Regular cardiac myocyte (primary cell): ENCODE measurements at places on chromosomes 1 and 21. TPM values are rescaled to one million over a fixed set of nuclear protein-coding genes. Genes with fewer than 3 reads are reported as not detected.

Gene SPRR1A
- not detected in 2 replicates for total RNA-seq

Gene HSD11B1
- total RNA-seq, result 0.77 and 6.8 TPM in 2 replicates

Gene ASPM
- 4.8 and 37.6 TPM in 2 replicates for total RNA-seq

Gene SLFNL1
- under 0.01 and 0.28 TPM in 2 replicates for total RNA-seq

Gene AVPR1B
- total RNA-seq, result not detected in 2 replicates

Gene B4GALT2
- total RNA-seq, result 75.3 and 79.8 TPM in 2 replicates

Gene SIK1
- total RNA-seq, result 0.58 and 6.5 TPM in 2 replicates

Gene CCDC27
- total RNA-seq, result not detected in 2 replicates

Gene CLDN17
- not detected in 2 replicates for total RNA-seq

Gene VHLL
- total RNA-seq, result 0.96 TPM in 1 of 2 replicates, not detected in the other

Gene GPR153
- total RNA-seq, result 2.1 and 2.8 TPM in 2 replicates

Gene SLAMF7
- not detected in 2 replicates for total RNA-seq

Gene CNN3
- total RNA-seq, result 349 and 490 TPM in 2 replicates

Gene TPTE
- not detected in 2 replicates for total RNA-seq

Gene DDR2
- total RNA-seq, result 116 and 168 TPM in 2 replicates

Gene OR2L8
- not detected in 2 replicates for total RNA-seq

Gene FLG2
- total RNA-seq, result not detected in 2 replicates

Gene S1PR1
- total RNA-seq, result 3.1 and 23.6 TPM in 2 replicates

Gene MTMR11
- total RNA-seq, result 3.8 and 6.5 TPM in 2 replicates

Gene PIGC
- total RNA-seq, result 14.4 and 17.1 TPM in 2 replicates

Gene SPATA1
- under 0.01 and 0.96 TPM in 2 replicates for total RNA-seq

Gene LCE1F
- not detected in 2 replicates for total RNA-seq

Gene TMOD4
- 0.19 TPM in 1 of 2 replicates, not detected in the other for total RNA-seq

Gene PLPPR4
- total RNA-seq, result 5.2 and 18.9 TPM in 2 replicates

Gene ITLN2
- total RNA-seq, result 1.4 TPM in 1 of 2 replicates, not detected in the other

Gene ACP6
- total RNA-seq, result 4.4 and 5.1 TPM in 2 replicates

Gene NHLH1
- total RNA-seq, result under 0.01 TPM in 1 of 2 replicates, not detected in the other

Gene ZBTB21
- total RNA-seq, result 7.7 and 9.0 TPM in 2 replicates

Gene SCAF4
- total RNA-seq, result 2.5 and 2.7 TPM in 2 replicates

Gene SLC1A7
- 0.58 and 1.1 TPM in 2 replicates for total RNA-seq

Gene OR2T33
- not detected in 2 replicates for total RNA-seq

Gene KPRP
- not detected in 2 replicates for total RNA-seq

Gene SPRR2F
- not detected in 2 replicates for total RNA-seq

Gene SELENBP1
- 18.8 and 19.7 TPM in 2 replicates for total RNA-seq

Gene SLC39A1
- 102 and 123 TPM in 2 replicates for total RNA-seq

Gene PTGER3
- 0.77 and 1.1 TPM in 2 replicates for total RNA-seq

Gene KIF14
- total RNA-seq, result 2.0 and 17.1 TPM in 2 replicates
